ENCODE measurements at places on chromosomes 4 and X.

DNA sequence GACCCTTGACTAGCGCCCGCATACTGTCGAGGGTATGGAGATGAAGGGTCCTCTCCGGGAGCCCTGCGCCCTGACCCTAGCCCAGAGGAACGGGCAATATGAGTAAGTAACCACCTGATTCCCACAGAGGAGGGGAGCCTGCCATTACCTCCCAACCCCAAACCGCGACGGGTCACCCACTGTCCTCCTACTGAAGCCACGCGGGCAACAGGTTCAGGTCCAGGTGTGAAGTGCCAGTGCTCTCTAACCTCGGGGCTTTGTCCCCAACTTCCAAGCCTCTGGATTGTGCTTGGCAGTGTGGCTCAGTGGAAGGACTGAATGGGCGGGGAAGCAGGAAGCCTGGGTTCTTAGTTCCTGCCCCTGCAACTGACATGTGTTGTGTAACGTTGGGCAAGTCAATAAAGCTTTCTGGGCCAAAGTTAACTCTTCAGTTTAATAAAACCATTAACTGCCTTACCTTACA is 694 bp downstream of the OCRL start:
- DNase-seq, result peak; percentile 1

DNA sequence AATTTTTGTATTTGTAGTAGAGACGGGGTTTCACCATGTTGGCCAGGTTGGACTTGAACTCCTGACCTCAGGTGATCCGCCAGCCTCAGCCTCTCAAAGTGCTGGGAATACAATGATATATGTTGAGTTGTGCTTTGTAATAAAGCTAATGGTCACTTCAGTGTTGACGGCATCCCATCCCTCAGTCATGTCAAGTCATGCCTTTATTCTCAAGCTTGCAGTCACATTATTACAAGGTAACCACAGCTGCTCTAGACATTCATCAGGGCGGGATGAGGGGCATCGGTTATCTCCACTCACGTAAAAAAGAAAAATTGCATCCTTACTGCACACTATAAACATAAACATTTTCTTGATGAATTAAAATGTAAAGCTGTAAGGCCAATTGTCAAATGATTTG is 12.8 kb upstream of the FAT1 start:
- DNase-seq, result no peak

DNA sequence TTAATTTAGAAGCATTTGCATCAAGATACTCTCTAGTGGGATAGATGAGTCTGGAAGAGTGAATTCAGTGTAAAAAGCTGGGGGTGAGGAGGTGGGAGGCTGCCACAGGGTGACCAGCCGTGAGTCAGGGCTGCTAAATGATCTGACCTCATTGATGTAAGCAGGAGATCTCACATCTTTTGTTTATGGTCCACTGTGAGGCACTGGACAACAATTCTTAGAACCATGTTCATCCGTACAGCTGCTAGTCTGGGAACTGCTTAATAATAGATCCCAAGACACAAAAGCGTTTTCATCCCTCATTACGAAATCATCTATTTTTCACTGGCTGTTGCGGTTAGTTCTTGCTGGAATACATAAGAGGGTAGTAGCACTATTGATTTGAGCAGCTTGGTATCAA is 14.1 kb downstream of the KLF3 start:
- DNase-seq, result no peak

GRCh38 chrX:137427426-137427778 is 138.5 kb upstream of the ZIC3 start:
- DNase-seq, result no peak

DNA sequence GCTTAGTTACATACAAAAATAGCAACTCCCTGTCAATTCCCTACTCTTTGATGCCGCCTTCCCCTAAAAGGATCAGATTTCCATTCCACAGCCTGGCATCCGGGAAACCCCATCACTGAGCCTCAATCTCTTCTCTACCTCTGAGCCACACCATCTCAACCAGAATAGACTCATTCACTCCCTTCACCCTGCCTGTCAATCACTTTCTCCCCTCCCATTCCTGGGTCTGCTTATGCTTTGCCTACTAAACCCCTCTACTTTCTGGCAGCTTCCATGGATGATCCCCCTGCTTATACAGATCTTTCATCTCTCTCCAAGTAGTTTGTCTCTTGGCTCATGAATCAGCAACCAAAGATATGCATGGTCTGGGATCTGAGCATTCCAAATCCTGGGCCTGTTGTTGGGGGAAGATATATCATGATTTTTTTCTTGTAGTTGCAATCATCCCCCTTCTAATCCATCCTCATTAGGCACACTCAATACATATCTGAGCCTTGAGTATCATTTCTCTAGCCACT is 2.6 kb downstream of the AMER1 start:
- DNase-seq, result no peak
